Gastroesophageal sphincter (tissue), 4 donors: ENCODE measurements at places on chromosomes 2 and 18. TPM values are rescaled to one million over a fixed set of nuclear protein-coding genes. Genes with fewer than 3 reads are reported as not detected.

DNA sequence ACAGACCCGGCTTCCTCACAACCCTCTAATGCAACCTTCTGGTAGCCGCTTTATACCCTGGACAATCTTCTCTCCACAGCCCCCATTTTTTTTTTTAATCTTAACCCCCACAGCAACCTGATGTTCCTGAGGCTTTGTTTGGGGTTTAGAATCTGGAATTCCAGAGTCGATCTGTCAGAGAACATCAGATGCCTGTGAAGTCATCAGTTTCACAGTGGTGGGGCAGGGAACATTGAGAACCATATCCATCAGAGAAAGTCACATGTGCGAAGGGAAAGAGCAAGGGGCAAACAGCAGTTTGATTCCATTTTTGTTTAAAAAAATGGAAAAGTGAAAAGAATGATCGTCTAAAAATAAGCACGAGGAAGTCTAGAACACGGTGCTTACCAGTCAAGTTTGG, 20.6 kb downstream of the NPAS2 start:
- ATAC-seq = no peak

DNA sequence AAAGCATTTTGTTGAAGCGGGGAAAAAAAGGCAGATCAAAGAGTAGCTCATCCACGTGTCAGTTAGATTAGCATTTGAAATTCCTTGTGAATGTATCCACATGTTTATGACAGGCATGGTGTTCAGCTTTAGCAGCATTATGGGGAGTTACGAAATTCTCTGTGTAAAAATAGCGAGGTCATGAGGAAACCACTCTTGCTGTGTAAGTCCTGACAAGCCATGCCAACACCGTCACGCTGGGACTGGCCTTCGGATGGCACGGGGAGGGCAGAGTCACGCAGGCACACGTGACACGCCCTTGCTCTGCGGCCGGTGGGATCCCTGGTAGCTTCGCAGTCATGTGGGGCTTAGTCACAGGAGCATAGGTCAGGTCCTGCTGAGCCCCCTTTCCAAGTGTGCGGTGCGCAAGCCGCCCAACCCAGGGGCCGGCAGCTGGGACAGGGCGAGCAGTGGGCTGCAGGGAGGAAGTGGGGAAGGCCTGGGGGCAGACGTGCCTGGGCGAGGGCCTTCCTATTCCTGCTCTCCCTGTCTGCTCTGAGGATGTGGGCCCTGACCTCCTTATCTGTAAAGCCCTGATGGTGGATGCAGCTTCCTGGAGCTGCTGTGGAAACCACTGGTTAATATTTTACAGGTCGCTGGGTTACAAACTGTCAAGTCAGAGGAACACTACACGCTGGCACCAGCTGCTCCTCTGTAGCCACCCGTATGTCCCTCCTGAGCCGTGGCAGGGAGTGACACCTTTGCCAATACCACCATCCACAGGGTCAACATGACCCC, 18.0 kb downstream of the MBP start:
- peak; percentile 81 for ATAC-seq

GRCh38 chr2:174210862-174211261, 37.5 kb downstream of the OLA1 start:
- ATAC-seq = no peak

- peak; percentile 45 for ATAC-seq
Observed at GRCh38 chr2:225765820-225766219, 366.3 kb downstream of the NYAP2 start.

- no peak for ATAC-seq
Observed at GRCh38 chr18:396251-396555, 104.3 kb downstream of the COLEC12 start.

DNA sequence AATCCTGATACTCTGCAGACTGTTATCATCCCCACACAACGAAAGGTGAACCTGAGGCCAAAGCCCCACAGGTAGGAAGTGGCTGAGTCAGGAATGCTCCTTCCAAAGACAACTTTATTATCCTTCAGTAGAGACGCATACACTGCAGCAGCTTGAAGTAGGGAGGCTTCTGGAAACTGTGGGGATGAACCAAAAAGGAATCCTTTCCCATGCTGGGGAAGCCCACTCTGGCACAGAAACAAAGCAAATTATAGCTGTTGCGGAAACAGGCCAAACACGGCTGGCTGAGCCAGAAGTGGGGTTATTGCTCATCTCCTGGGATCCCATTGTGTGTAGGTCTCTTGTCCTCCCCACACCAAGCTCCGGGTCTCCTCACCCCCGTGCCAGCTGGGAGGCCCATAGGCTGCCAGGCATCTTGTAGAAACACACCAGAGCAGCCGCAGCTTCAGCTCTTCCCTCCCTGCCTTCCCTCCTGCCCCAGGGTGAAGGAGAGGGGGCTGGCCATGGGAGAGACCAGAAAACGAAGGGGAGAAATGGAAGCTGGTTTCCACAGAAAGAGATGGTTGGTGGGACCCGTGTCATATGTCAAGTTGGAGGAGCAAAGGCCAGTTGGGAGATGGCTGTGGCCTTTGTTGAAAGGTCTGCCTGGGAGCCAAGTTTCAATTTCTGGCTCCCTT, 176.9 kb upstream of the NABP1 start:
- ATAC-seq = no peak

GRCh38 chr2:241364781-241365180, 8.7 kb downstream of the FARP2 start:
- no peak for ATAC-seq

GRCh38 chr18:23982155-23983079, 32.1 kb upstream of the TTC39C start:
- peak; percentile 94 for ATAC-seq

DNA sequence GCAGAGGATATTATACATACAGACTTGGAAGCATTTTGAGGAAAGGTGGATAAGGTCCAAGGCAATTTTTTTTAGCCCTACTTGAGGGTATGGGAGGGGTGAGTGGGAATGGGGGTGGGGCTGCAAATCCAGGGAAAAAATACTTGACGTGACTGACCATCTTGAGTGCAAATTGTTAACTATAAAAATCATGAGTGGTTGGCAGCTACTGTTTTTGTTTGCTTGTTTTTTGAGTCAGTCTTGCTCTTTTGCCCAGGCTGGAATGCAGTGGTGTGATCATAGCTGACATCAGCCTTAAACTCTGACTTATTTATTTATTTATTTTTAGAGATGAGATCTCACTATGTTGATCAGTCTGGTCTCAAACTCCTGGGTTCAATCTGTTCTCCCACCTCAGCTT, 458.8 kb downstream of the PIK3C3 start:
- ATAC-seq = no peak

DNA sequence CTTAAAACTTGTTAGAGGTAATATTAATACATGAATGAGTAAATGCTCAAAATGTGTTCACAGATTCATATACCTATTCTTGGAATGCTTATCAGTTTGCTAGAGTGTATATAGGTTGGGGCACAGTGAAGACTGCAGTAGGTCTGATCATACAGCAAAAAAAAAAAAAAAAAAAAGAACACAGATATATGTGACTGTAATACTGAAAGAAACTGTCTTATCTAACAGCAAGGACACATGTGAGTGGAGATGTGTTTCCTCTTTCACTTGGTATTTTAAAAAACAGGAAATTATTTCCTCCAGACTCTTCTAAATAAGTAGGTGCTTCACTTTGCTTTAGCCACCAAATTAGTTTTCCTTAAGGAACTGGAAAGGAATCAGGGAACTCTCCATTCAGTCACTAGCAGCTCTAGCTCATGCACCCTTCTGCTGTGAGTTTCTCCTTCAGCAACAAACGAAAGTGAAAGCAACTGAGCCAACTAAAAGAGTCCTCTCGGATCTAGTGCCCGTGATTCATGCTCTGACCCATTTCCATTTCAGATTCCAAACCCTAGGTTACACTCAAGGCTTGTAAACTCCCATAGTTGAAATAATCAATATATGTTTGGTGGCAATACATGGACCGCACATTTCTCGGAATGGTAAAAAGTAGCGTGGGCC, 98.5 kb downstream of the DSEL start:
- no peak for ATAC-seq

DNA sequence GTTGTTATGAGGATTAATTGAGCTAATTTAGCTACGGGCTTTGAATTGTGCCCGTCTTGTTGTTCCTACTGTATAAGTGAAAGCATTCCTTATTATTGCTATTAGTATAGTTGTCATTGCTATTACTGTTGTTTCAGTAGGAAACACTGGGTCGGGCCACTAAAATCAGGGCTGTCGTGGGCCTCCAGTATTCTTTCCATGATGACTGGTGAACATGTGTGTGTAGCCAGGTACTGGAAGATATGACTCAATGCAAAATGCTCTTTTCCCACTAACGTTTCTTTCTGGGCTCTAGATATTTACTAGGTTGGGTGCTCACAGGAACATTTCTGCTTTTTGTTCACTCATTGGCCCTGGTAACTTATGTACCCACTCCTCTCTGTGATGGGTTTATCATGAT, 4.9 kb downstream of the TTL start:
- no peak for ATAC-seq

DNA sequence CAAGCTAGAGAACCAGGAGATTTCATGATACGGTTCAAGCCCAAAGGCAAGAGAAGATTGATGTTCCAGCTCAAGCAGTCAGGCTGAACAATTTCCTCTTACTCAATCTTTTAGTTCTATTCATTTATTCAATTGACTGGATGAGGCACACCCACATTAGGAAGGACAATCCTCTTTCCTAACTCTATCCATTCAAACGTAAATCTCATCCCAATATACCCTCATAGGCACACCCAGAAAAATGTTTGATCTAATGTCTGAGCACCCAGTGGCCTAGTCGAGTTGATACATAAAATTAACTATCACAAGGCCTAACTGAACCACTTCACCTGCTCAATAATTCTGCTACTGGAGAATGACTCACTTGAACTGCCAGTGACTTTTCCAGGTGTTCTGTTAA, 180.7 kb downstream of the RAD51AP2 start:
- ATAC-seq = no peak

- ATAC-seq = no peak
Observed at GRCh38 chr2:27309651-27310050, 1.4 kb upstream of the UCN start.

DNA sequence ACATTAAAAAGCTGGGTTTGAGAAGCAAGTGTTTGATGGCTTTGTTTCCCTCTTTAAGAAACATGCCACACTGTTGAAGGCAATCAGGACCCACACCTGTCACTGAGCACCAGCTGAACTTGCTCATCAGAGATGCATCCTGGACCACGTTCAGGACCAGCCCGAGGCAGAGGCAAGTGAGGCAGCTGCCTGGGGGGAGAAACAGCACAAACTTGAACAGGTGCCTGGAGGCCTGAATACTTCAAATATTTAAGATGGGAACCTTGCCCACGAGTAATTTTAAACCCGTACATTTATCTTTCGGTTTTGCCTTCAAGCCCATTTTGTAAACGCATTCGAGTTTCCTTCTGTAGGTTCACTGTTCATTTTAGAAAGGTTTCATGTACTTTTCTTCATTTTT, 421.3 kb downstream of the NYAP2 start:
- peak; percentile 57 for ATAC-seq

- ATAC-seq = no peak
Observed at GRCh38 chr2:69777786-69778105, 35.8 kb downstream of the ANXA4 start.

DNA sequence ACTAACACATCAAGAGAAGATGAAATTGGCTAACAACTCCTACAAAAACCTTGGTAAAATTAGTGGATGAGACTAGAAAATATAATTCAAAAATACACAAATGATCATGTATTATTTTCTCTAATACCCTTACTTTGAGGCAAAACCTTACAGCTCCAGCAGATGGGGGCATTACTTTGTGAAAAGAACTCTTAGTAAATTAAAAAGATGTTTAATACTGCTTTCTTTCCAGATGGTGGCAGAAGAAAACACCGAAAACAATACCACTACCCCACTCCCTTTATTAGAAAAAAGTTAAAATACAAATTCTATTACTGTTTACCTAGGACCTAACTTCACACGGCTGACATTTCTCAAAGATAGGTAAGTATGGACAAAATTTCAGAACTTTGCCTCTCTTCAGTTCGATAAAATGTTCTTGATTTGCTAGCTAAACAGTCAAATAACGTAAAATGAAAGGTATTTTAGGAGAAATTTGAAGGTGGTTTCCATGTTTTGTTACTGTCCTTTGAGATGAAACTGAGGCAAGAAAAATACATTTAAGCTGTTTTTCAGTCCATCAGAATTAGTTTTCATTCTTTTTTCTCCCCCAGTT, 30.6 kb downstream of the ORC4 start:
- no peak for ATAC-seq

AQP12A gene
- not detected for total RNA-seq

G6PC2 gene
- total RNA-seq = not detected

ARHGEF4 gene
- total RNA-seq = 22.5 TPM

SNED1 gene
- total RNA-seq = 19.5 TPM

MC5R gene
- not detected for total RNA-seq

TNFAIP6 gene
- 3.4 TPM for total RNA-seq

CD8B2 gene
- total RNA-seq = 0.13 TPM

EMILIN2 gene
- 11.2 TPM for total RNA-seq
